CD8-positive, alpha-beta T cell (primary cell): ENCODE measurements at places on chromosomes 12 and 14.

DNA sequence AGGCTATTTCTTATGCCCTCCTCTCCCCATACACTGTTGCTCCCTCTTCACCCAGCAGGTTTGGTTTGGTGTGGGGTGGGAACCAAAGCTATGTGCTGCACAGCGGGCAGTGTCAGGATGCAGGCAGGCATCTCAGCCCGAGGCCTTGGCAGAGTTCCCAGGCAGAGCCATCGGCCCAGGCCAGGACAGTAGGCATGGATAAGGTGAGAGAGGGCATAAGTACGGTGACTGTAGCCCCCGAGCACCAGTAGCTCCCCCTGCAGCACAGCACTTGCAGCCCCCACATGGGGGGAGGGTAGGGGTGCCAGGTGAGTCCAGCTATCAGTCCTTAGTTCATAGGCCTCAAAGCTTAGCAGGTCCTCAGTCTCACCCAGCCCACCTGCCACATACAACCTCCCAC, 7.2 kb downstream of the KLHL33 start:
- DNase-seq: no peak

DNA sequence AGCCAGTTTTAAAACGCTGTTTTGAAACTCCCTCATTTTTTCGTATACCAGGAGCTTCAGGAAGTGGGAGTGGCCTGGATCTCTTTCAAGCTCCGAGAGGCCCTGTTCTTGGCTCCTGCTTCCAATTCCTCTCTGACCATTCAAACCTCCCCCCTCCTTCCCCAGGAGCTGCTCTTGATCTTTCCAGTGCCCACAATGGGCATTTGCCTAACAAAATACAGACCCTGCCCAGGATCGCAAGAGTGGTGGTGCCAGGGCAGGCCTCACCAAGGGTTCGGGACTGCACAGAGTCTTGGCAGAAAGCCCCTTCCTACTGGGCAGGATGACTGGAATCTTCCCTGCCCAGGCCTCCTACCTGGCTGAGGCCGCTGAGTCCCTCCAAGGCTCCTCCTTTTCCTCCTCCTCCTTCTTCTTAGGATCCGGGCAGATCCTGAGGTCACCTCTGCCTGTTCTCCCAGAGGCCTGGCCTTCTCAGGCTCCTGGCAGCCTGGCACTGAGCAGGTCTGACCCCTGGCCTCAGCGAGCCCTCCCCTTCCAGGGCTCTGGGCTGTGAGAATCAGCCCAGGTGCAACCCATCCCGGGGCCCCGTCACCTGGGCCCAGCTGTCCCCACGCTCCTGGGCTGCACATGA, 46.9 kb upstream of the NOS1 start:
- no peak for DNase-seq

- DNase-seq: no peak
Observed at GRCh38 chr14:51208982-51209381, 31.1 kb upstream of the TMX1 start.

- DNase-seq: no peak
Observed at GRCh38 chr12:6332459-6332858, 9.4 kb downstream of the TNFRSF1A start.

DNA sequence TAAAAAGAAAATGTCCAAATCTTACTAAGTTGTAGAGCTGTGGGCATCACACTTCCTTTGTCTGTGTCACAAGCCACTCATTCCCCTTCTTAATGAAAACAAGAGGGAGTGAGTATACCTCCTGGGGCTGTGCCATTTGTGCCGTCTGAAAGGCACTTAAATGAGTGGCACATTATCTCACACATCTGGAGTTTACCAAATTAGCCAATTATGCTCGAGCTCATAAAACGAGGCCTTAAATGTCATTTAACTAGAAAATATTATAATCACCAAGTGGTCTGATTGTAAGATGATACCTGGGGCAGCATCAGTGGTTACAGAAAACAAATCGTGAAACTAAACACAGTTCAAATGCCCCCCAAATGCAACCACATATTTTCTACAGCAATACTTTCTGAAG, 146.1 kb downstream of the PAX9 start:
- no peak for DNase-seq

DNA sequence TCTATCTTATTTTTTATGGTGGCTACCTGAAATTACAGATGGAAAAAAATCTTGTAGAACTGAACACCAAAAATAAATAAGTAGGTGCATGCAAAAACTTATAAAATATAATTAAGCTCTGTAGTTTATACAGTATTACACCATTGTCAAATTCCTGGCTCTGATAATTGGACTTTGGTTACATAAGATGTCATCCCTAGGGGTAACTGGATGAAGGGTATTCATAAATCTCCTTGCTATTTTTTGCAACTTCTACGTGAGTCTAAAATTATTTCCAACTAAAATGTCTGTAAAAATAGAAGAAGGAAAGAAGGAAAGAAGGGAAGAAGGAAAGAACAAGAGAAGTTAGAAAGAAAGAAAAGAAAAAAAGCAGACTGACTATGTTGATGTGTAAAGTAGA, 716.6 kb downstream of the BCL11B start:
- DNase-seq: no peak

DNA sequence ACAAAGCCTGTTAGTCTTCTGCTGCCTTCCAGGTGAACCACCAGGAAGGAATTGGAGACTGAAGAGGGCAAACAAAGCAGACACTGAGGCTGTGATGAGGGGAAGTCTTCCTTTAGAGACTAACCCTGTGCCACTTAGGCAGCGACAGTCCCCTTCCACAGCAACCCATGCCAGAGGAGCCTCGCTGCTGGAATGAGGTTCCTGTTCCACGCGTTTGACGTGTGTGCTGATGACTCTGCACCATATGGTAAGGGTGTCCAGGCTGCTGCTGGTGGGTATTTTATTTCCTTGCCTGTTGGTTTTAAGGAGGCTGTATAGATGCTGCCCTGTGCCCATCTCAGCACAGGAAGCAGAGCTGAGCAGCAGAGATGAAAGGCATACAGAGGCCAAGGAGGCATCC, 361.9 kb upstream of the FKBP4 start:
- no peak for DNase-seq

DNA sequence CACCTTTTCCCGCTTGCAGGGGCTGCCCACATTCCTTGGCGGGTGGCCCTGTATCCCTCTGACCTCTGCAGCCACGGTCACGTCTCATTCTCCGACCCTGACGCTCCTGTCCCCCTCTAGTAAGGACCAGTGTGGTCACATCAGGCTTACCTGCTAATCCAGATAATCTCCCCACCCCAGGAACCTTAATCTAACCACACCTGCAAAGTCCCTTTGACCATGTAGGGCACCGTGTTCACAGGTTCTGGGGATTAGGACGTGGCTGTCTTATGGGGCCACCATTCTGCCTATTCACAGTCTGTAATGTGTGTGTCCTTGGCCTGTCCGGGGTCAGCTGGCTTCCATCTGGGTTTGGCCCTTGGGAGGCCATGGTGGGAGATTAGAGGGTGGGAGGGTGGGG, 368.9 kb downstream of the AACS start:
- DNase-seq: no peak

DNA sequence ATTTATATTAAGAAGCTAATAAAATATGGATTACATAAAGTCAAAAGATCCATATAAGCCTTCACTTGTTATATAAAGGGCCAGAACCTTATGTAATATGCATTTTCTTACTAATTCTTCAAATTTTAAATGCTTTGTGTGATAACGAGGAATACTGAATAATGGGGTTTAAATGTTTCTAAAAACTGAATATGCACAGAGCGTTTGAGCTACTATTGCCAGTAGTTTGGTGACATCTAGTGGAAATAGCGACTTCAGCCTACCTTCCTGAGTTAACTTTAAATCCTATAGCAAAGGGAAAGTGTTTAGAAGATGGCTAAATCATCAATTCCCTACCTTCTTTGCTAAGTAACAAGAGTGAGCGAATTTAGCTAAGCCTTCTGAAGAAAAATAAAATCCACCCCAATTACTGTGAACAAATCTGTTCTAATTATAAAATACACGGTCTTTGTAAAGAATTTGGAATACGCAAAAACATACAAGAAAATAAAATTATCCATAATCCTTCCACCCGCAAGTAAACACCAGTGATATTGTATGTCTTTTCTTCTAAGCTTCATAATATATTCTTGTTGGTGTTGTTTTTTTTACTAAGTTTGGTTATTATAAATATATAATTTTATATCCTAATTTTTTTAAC, 115.5 kb upstream of the G2E3 start:
- DNase-seq: no peak

DNA sequence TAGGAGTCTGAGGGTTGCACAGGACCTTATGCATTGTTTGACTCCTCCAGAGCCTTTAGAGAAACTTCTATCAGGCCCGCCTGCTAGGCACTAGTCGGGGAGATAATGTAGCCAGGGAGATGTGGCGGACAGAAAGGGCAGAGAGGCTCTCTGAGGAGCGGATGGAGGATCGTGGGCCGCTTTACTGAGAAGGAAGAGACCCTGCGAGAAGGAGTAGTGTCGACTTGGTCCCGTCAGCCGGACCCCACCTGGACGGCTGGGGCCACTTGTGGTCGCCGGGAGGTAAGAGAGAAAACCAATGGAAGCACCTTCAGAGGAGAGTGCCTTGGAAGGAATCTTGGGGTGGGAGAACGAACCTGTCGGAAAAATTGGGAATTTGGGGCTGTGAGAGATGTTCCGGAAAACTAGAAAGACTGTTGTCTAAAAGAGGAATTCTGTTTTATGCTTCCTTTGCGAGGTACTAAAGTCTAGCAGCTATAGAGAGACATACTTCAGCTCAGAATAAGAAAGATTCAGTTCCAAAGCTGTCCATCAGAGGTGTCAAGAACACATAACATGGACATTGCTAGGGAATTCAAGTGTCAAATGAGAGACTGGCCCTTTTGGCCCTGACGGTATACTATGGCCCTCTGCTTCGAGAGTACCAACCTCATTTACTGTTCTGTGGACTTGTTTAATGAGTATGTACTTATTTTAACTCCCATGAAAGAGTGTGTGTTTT, 660 bp upstream of the MCRS1 start:
- no peak for DNase-seq

GRCh38 chr12:130955238-130955816, 1.6 kb downstream of the ADGRD1 start:
- DNase-seq: no peak

DNA sequence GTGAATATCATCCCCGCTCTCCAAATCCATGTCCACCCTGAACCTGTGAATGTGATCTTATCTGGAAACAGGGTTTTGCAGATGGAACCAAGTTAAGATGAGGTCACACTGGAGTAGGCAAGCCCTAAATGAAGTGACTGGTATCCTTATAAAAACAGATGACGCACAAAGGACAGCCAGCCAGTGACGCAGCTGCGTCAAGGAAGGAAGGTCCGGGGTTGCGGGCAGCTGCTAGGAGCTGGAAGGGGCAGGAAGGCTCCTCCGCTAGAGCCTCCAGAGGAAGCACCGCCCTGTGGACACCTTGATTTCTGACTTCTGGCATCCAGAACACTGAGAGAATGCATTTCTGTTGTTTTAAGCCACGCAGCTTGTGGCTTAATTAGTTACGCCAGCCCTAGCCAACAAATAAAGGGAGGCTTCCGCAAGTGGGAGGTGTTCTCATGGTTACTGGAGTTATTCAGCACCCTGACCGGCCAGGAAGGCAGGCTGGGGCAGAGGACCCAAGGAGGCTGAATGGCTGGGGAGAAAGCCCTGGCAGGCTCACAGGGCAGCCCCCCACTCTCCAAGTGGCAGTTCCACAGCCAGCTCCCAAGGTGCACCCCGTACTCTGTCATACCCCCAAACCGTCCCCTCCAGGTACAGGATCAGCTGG, 127.6 kb upstream of the NCOR2 start:
- DNase-seq: no peak

DNA sequence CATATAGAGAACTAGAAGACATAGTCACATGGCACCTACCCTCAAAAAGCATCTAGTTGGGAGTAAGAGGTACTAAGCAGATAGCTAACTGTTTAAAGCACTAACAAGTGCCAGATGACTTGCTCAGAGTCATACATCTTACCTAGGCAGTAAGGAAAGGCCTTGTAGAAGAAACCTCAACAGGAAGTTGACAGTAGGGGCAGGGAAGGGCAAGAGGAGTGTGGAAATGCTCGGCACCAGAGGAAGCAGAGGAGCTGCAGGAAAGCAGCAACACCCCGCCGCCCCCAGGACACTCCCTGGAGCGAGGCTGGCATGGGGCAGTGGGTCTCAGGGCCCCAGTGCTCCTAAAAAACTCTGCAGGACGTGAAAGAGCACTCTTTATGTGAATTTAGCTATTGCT, 92.9 kb downstream of the PPP2R5C start:
- DNase-seq: no peak

GRCh38 chr12:124396544-124397398, 101.9 kb downstream of the RFLNA start:
- no peak for DNase-seq

GRCh38 chr12:122894193-122895121, 1.5 kb downstream of the VPS37B start:
- DNase-seq: no peak

- no peak for DNase-seq
Observed at GRCh38 chr14:36874396-36875138, 212.9 kb downstream of the PAX9 start.

DNA sequence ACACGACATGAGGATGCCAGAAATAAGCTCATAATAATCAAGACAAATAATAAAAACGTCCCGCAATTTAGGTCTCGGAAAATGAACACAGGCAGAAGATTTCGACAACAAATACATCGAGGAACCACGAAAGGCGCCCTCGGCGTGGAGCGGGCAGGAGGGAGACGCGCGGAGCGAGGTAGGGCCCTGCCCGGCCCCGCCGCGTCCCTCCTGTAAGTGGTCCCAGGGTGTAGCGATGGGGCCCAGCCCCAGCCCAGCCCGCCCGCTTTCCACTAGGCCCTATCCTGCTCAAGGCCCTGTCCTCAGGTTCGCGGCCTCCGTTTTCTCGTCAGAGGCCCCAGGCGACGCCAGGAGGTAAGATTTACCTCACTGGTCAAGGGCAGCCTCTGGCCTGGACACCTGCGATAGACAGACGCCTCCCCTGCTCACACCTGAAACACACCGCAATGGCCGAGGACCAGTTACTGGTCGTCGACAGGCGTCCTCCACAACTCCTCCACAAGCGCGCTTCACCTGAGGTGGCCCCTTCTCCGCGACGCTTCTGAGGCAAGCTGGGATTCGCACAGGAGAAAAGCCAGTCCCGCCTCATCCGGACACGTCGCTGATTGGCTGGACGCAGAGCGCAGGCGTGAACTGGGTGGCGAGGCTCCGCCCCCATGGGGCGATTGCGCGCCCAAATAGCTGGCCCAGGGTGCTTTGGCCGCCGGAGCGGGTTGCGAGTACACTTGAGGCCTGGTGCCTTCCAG, at the start of gene SYCP3:
Gene SYCP3, minus strand, starts transcription at position 543 of the 746 bp plus-strand sequence. CDS start 1,527 bp downstream, outside the sequence.
- DNase-seq: no peak

DNA sequence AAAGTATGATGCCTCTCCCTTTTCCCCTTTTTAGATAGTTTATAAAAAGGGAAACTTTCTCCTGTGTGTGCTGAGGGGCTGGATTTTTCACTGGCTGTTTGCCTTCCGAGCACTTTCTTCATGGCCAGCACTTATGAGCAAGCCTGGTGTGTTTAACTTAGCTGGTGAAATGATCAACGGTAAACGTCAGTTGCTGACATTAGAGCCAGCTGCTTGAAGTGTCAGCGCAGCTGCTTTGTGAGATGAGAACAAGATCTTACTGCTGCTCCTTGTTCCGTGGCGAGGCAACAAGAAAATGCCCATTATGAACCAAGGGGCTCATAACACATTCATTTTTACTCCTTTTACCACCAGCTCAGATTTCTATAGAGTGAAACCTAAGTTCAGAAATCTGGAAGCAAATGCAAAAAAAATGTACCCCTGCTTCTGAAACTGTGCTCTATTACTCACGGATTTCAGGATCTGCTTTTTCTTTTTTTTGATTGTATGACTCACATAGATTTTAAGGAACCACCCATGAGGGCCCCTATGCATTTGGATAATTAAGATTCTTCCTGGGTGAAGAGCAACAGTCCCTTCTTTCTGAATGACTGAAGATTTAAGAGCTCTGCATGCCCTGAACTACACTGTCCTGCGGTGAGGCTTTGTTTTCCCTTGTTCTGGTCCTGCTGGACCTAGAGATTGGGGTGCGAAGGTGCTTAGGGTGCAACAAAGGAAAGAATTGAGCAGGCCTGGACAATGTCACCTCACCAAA, 74.3 kb upstream of the CPM start:
- no peak for DNase-seq
